ENCODE measurements at places on chromosomes 3 and 15. TPM values are rescaled to one million over a fixed set of nuclear protein-coding genes. Genes with fewer than 3 reads are reported as not detected.

MOBP gene
- total RNA-seq = not detected

MUSTN1 gene
- not detected for total RNA-seq

GRCh38 chr3:171620825-171621434 is 160.7 kb upstream of the TNIK start:
- DNase-seq = no peak

DNA sequence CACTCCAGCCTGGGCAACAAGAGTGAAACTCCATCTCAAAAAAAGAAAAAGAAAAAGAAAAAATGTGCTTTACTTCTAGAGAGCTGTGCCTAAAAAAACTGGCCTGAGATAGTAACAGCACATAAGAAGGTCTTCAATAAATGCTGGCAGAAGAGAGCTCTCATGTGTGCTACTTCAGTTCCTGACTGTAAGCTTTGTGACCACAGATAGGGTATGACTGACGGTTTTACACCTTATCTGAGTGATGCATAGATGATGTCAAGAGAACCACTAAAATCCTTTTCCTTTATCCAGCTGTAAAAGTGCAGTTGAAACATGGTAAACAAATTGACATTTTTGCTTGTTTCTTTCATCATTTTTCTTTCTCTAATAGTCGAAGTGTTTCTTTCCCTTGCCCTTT is 127.9 kb downstream of the C3orf70 start:
- no peak for DNase-seq

Measured in activated CD8-positive, alpha-beta T cell treated with anti-CD3 and anti-CD28 coated beads for 36 hours (primary cell).